Dermis microvascular lymphatic vessel endothelial cell (primary cell): ENCODE measurements at places on chromosomes 3 and 15.

DNA sequence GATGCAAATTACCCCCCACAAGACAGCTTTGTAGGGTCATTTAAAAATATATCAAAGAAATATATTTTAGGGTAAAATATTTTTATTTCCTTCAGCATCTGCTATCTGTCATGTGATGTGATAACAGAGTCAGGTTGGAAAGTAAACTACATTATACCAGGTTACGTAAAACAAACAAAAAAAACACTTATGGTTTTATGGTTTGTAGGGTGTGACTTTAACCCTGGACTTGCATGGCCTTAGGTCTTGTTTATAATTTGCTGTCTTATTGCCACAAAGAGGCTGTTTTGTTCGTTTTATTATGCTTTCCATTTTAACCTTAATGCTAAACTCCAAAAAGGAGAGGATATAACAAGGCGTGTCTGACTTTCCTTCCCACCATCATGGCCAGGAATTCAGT lies 244.5 kb upstream of the MME start:
- DNase-seq, result no peak

DNA sequence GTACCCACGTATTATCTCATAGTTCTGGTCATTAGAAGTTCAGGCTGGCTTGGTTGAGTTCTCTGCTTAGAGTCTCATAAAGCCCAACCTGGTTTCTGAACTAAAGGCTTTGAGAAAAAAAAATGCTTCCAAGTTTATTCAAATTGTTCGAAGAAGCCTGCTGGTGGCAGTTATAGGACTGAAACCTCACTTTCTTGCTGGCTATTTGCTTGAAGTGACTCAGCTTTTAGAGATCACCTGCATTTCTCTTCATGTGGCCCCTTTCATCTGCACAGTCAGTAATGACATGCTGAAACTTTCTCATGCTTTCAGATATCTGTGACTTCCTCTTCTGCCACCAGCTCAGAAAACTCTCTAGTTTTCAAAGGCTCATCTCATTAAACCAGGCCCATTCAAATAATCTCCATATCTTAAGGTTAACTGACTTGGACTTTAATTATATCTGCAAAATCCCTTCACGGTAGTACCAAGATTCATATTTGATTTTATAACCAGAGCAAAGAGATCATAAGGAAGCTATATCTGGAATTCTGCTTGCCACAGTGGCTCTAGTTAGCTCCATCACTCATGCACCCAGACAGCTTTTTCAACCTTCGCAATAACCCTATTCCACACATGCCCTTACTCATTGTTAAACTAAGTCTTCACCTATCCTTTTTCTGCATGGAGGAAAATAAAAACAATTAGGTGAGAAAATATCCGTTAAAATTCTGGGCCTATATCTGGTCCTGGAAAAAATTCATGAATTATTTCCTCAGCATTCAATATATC lies 433.8 kb upstream of the CBLB start:
- no peak for DNase-seq

DNA sequence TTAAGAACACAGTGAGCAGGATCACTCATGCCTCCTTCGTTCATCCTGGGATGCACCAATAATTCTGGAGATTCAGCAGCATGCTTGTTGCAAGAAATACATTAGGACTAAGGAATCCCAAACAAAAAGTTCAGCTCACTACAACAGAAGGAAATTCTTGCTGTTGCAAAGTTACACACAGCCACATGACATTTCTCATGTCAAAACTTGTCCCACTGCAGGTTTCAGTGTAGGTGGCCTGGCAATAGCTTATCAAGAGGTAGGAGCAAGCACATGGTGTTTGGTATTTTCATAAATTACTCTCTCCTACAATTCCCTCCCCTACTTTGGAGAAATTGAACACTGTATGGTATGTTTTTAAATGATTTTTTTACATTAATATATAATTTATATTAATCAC lies 399.6 kb upstream of the EPHA3 start:
- no peak for DNase-seq

- no peak for DNase-seq
Measured at GRCh38 chr3:151197981-151198767, 4.8 kb downstream of the GPR171 start.

DNA sequence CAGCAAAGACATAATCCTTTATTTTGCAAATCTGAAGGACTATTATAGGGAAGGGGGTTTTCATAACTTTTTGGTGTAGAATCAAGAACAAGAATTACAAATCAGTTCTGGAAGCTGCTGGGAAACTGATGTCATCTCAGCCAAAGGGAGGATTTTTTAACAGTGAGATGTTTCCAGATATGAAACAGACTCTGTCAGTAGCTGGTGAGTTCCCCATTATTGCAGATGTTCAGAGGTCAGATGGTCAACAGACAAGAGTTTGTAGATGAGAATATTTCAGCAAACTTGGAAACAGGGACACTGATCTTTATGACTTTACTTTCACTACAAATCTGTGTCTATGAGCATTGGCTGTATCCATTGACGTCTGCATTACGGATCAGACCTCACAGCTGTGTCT lies 71.9 kb upstream of the LPP start:
- DNase-seq, result no peak

DNA sequence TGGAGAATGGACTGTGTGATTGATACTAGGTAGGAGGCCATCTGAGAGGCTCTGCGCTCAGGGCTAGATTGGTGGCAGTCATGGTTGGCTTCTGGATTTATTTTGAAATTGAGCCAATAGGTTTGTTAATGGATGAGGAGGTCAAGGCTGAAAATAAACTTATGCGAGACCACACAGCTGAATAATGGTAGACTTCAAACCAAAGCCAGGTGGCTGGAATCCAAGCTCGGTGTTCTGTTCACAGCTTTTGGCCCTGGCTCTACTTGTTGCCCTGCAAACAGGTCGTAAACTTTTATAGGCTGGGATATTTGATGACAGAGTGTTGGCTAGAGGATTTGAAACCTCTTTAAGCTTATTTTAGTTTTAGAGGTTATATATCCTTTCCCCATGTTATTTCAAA lies 160.4 kb downstream of the CHL1 start:
- DNase-seq, result no peak

- no peak for DNase-seq
Measured at GRCh38 chr3:11654166-11654565, 10.5 kb upstream of the VGLL4 start.

DNA sequence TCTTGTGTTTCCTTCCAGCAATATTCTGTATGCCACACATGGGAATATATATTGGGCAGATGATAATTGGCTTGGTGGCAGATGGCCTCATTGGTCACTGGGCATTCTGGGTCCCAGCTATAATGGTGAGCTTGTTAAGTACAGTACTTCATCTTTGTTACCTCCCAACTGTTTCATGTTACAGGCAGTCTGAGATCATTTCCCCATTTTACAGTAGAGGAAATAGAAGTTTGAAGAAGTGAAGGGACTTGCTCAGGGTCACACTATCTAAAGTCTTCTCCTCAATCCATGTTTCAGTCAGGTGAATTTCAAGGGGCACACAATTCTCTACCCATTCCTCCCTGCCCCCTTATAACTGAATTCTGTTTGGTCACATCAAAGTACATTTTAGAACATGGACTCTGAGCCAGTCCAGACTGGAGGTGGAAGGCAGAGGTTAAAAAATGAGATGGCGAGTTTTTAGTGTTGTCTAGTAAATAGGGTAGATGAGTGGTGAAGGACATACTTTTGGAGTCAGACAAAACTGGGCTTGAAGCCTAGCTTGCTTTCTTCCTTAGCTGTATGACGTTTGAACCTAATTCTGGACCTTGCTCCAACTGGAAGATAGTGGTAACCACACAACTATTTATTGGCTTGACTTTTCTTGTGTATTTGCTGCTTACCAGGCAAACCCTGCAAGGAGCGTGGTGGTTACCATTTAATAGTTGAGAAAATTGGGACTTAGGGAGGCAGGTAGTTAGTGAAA lies 2.5 kb downstream of the EEFSEC start:
- no peak for DNase-seq

DNA sequence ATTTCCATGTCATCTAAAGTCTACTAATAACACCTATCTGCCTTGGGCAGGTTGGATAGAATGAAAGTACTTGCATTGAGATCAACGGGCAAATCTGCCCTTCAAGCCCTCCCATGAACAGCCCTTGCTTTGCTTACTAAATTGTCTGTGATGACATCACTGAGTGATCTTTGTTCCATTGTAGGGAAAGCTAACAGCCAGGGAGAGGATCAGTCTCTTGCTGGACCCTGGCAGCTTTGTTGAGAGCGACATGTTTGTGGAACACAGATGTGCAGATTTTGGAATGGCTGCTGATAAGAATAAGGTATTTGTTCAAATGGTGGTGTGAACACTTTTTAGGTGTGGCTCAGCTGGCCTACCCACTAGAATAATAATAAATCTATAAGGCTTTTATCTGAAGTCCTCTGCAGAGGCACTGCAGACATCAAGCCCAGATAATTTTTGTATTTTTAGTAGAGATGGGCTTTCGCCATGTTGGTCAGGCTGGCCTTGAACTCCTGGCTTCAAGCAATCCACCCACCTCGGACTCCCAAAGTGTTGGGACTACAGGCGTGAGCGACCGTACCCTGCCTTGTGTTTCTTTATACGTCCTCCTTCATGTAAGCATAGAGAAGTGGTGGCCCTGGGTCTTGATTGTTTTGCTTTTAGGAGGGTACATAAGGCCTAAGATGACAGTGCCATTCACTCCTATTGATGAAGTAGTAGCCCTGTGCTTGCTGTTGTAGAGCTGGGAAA lies 5.7 kb downstream of the PCCB start:
- DNase-seq, result no peak

DNA sequence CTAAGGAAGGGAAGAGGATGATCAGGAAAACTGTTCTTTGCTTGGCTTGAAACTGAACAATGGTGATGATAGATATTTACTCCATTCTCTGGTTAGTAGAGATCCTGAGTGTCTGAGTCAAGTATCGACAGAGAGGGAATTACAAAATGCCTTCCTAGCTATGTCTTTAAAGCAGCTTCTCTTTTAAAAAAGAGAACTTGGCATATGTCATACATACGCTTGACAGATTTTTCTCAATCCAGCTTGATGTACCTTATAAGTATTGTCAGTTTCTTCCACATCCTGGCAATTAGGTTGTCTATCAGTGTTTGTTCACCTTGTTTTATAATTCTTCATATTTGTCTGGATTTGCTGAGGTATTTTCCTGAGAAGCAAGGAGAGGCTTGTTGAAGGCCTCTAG lies 5.0 kb upstream of the EPHB1 start:
- DNase-seq, result no peak

GRCh38 chr3:50275141-50275995 lies 3.5 kb upstream of the LSMEM2 start:
- no peak for DNase-seq
